Lower leg skin (tissue), 4 donors: ENCODE measurements at places on chromosomes 6 and 20.
A peak's percentile ranks its signal among the peaks of the same experiment; 100 is the strongest.

GRCh38 chr20:13302647-13303450, 81.8 kb downstream of the ISM1 start:
- no peak for DNase-seq

DNA sequence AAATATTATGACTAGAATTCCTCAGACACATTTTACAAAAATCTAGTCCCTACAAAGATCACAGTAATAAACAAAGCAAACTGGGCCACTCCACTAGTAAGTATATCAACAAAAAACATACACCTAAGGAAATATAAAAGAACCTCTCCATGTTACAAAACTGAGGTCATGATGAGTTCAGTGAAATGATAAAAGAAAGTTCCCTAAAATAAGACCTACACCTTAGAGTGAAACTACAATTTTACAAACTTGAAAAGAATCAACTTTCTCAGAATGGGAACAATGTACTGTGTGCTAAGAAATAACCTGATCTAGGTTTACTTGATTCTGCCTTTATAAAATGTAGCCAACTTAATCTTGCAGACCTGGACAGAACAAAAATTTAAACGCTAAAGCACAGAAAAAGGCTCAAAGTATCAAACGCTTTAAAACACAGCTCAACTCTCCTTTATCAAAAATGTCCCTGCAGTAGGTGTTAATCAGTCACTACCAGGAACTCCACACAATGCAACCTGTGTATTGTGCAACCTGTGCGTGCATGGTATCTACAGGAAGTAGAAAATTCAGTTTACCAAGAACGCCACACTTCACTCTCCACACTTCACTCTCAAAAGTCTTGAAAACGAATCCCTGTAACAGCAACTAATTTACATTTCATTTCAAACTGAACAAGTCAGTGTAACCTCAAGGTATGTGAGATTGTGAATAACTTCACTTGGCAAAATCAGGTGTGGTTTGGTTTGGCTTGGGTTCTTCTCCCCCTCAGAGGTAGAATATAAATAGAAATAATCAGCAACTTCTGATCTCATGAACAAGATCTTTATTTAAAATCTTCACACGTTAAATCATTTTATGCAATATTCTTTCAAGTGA, 1.8 kb downstream of the RALGAPA2 start:
- no peak for DNase-seq

DNA sequence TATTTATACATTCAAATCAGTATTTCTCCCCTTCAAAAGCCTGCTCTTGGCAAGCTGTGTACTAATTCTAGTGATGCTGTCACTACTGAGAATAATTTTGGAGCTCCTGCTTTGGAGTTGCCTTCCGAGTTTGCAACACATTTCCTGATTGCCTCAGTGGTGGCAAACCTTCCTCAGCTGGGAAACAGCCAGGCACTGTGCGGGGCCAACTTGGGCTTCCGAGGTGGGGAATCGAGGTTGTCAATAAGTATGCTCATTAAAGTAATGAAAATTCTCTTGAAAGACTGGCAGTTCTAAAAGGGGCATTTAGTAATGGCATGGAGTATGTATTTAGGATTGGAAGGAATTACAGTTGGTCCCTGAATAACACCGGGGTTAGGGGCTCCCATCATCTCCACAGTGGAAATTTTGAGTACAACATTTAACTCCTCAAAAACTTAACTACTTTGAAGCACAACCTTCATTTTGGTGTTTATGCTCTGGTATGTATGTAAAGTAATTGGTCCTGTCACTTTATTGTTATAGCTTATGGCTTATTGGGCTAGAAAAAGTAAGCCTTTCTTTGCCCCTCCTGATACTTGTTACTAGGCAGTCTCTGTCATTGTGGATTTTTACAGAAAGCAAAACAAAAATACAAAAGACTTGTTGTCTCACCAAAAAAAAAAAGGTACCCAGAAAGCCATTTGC, 2.7 kb downstream of the PAQR8 start:
- no peak for DNase-seq

GRCh38 chr20:52565614-52566013, 374.0 kb upstream of the ZFP64 start:
- no peak for DNase-seq

DNA sequence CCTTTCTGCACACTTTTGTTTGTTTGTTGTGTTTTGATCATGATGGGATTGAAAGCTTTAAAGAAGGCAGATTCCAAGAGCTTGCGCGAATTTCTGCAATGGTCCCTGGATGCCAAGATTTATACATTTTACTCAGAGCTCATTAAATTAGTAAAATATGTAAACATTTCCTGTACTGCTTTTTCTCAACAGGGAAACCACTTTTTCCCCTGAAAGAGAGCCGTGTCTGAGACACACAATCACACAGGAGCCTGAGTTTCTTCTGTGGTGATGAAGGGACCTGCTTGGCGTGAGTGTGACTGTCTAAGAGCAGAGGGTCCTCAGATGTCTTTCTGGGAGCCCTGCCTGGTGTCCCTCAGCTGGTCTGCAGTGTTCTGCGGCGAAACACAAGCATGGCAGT, 12.1 kb upstream of the TAGAP start:
- no peak for DNase-seq

DNA sequence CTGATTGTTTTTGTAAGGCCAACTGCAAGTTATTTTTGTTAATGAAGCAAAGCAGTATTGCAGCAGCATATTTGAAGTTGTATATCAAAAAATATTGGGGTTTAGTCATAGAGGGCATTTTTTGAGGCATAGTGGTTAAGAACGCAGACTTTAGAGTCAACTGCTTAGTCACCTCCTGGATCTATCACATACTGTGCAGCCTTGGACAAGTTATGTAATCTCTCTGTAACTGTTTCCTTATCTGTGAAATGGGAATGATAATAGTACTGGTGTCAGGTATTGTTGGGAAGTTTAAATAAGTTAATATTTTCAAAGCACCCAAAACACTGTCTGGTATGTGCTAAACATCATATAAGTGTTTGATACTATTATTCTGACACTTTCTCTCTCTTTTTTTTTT, 27.2 kb upstream of the EFHC1 start:
- DNase-seq, result no peak

DNA sequence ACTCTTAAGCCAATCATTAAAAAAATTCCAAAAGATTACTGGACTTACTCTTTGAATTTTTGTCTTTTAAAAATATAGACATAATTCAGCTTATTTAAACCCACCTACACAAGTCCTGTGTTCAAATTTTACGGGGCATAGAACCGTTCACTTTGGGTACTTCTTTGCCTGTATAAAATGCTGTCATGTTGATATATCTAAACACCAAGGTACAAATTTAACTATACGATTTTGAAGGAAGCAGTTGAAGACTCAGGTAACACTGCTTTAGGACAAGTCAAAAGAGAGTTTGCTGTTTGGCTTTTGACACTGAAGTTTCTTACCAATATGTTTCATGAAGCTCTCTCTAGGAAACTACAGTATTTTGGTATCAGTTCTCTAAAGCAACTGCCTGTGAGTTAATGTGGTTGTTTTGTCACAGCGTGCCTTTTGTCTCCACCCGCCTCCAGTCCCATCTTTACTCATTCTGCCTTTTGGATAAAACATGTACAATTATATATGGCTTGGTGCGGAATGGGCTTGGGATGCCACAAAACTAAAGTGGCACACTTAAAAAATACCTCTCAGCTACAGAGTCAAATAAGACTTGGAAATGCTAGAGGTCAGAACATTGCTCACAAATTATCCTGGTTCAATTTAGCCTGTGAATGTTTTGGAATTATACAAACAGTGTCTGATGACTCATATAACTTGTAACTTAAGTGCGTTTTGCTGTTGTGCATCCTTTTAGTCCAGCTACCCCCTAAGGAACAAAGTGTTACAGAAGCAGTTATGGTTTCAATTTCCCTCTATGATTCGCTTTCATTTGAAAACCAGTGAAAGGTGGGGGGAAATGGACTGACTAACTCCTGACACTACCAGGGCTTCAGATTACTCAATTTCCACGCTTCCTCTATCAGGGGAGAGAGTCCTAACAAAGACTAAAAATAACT, 38.7 kb downstream of the RGS17 start:
- DNase-seq, result no peak

DNA sequence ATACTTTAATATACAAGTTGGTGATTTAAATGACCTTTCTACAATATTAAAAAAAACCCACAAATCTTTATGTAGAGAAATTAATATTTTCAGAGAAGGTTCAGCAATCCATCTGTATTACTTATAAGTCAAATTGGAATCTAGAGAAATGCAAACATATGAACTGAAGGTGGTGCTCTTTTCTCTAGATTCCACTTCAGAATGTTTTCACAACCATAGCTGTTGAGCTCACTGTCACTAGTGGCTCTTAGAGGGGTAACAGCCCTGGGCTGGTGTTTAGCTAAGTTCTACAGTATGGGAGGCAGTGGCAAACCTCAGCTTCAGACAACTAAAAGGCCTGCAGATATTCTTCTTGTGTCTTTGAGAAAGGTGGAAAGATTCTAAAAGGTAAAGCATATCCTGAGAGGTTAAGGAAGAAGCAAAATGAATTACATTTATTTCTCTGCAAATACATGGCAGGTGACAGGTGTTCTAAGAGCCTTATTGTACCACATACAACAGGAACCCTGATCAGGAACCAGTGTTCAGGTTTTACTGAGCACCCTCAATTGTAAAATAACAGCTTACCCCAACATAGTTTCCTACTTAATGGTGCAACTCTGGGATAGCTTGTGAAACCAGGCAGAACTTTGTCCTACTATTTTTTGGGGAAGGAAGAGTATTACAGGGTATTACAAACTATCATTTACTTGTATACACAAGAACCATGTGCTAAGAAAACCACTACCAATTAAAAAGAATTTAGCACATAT, 56.6 kb upstream of the SAMHD1 start:
- no peak for DNase-seq

DNA sequence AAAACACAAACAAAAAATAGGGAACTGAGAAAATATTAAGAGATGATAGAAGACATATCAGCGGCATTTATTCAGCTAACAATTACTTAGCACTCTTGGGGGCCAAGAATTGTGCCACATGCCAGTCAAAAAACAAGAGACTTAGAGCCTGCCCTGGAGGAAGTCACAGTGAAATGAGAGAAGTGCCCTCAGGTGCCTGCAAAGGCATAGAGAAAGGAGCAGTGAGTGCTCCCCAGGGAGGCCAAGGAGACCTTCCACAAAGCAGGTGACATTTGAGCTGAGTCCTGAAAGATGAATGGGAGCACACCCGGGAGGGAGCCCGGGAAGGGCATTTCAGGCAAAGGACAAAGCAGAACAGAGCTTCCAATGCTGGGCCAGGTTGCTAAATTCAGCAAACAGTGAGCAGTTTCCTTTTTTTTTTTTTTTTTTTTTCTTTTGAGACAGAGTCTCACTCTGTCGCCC, 184.7 kb upstream of the JARID2 start:
- no peak for DNase-seq

DNA sequence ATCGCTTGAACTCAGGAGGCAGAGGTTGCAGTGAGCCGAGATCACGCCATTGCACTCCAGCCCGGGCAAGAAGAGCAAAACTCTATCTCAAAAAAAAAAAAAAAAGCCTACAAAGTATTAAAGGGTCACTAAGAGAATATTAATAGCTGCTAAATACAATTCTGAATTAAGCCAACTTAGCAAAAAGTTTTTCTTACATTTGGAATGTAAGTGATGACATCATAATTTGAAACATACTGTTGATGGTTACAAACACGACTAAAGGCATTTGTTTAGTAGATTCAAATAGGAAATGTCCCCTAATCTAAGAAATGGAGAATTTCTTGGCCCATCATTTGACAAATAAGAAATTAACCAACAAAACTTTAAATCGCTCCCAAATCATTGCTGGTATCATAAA, 282.8 kb downstream of the RNGTT start:
- no peak for DNase-seq

DNA sequence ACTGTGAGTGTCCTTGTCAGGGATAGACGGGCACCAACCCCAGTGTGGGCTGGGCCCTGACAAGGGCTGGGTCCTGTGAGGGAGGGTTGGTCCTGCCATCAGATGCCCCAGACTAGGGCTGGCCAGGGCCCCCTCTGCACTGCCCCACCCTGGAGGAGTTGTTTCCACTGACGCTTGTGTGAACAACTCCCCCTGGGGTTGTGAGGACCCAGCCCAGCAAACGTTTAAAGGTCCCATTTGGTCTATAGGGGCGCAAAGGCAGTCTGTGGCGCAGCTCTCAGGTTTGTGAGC, 104.1 kb downstream of the BMP7 start:
- DNase-seq, result no peak

GRCh38 chr6:152879681-152880080, 103.2 kb downstream of the FBXO5 start:
- DNase-seq, result no peak

GRCh38 chr6:109998159-109998785, 20.2 kb downstream of the GPR6 start:
- DNase-seq, result no peak

- DNase-seq, result no peak
Observed at GRCh38 chr6:119444642-119445557, 95.3 kb upstream of the MAN1A1 start.

GRCh38 chr6:37628611-37629320, 68.9 kb downstream of the MDGA1 start:
- DNase-seq, result no peak

- DNase-seq, result no peak
Observed at GRCh38 chr20:57179265-57179664, 87.2 kb downstream of the BMP7 start.

GRCh38 chr6:73879501-73880293, 183.7 kb downstream of the CD109 start:
- no peak for DNase-seq

DNA sequence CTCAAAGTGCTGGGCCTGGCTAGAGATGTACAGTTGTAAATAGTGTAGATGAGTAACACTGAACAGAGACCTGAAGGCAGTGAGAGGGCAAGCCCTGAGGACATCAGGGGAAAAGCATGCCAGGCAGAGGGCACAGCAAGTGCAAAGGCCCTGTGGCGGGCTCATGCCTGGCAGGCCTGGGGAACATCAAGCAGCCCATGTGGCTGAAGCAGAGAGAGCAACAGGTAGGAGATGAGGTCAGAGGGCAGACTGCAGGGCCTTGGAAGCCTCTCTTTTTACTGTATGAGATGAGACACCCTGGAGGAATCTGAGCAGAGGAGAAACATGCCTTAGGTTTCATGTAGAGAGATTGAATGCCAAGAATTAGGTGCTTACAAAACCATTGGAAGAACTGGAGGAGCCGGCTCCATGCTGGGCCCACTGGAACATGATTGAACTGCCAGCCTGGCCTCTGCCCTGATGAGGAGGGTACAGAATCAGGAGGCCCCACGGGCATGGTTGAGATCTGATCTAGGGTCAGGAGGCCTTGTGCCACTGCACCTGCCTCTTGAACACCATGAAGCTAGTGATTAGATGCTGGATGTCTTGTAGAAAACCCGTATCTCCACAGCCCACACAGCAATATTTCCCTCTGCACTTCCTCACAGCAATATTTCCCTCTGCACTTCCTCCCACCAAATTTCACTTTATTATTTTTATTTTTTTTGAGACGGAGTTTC, 5.9 kb upstream of the HMGA1 start:
- peak; percentile 77 for DNase-seq

- DNase-seq, result no peak
Observed at GRCh38 chr6:167850782-167851181, 24.1 kb downstream of the AFDN start.

DNA sequence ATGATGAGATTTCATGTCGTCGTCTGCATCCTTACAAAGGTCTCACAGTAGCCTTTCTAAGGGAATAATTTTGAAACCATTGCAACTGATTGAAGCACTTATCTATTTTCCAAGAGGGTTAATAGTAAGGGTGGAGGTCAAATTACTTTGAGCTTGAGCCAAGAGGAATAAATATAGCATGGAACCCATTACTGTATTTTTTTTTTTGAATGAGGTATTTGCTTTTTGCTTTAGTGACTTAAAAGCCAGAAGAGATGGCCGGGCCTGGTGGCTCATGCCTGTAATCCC, 78.3 kb downstream of the SCAND1 start:
- DNase-seq, result no peak
